ENCODE measurements at places on chromosomes 13 and 19. TPM values are rescaled to one million over a fixed set of nuclear protein-coding genes. Genes with fewer than 3 reads are reported as not detected.

DNA sequence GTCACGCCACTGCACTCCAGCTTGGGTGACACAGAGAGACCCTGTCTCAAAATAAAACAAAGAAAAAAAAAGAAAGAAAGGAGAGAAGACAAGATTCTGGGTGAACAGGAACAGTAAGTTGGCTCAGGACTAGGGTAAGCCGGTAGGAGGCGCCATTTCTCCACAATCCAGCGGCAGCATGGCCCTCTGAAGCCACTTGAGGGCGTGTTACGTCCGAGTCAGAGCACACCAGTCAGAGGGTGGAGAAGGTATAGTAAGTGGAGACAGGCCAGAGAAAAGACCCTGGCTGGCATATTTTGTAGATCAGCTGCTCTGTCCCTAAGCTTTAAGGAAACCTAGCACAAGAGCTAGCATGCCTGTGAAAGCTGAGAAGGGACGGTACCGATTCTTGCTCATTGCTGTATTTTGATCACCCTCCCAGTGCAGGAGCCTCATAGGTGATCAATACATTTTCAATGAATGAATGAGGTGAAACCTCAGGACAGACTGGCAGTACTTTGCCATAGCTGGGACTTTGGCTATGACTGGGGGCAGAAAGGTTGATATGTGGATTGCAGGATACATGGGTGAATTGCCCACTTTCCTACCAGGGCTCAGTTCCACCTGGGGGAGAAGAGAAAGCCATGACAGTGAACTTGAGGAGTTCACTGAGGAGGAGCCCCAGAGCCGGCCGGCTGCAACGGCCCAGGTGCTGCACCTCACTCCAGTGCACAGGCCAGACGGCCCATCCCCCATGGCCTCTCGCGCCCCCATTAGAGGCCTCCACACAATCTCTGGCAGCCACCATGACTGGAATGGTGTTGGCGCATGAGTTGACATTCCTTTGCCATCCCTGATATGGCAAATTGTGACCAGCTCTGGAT lies 23.5 kb downstream of the POU2F2 start:
- DNase-seq = peak; percentile 83

Gene OR7G2
- total RNA-seq = not detected

DNA sequence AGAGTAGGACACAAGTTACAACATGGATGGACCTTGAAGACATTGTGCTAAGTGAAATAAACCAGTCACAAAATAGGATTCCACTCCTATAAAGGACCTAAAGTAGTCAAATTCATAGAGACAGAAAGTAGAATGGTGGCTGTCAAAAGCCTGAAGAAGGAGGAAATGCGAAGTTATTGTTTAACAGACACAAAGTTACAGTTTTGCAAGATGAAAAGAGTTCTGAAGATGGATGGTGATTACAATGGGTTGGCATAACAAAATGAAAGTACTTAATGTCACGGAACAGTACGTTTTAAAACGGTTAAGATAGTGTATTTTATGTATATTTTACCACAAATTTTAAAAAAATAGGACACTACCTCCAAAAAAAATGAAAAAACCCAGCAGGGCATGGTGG lies 34.8 kb downstream of the FOXO1 start:
- no peak for DNase-seq

DNA sequence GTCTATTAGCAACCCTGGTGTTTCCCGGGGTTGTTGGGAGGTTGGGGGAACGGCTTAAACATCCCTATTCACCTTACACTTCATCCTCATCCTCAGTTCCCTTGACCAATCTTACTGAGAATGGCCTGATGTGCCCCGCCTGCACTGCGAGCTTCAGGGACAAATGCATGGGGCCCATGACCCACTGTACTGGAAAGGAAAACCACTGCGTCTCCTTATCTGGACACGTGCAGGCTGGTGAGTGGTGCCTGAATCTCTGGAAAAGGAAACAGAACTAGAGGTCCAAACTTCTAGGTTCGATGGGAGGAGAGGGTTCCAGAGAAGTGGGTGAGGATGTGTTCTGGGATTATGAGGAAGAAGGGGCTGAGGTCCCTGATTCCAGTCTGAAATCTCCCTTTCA lies 5.9 kb downstream of the PINLYP start:
- no peak for DNase-seq

All from activated naive CD8-positive, alpha-beta T cell treated with anti-CD3 and anti-CD28 coated beads for 36 hours (primary cell).